ENCODE measurements at places on chromosomes 16 and 17.

- DNase-seq = no peak
- no peaks in the 10 kb centered on the region for H3K27me3 ChIP-seq
- H3K27ac ChIP-seq = no peak overlapping the region
- H3K4me3 ChIP-seq = no peak overlapping the region
These were observed 223.0 kb upstream of the RPL38 start for GRCh38 chr17:73980517-73980916.

DNA sequence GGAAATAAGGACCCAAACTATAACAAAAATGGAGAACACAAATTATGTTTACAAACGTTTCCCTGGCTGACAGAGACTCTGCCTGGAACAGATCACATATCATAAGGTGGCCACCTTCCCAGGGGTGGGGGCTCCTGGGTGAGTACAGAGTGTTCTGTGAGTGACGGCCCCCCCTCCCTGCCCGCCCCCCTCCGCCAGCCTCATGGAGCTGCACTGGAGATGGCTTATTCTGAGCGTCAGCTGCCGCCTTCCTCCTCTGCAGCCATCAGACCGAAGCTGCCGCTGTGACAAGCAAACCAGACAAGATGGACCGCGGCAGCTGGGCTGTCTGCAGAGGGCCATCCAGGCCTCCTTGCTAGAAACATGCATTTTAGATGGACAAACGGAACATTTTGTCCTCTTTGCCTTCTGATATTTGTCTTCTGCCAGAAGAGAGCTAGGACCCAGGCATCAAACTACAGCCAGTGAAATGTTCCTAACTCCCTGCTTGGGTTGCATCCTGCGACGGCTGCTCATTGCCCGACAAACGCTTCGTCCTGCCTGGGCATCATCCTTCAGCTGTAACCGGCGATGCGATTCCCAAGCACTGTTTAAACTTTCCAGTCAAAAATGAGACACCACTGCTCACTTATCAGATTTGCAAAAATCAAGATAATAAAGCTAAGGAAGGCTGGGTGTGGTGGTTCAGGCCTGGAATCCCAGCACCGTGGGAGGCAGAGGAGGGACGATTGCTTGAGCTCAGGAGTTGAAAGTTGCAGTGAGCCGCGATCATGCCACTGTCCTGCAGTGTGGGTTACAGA, 15.3 kb upstream of the RPTOR start:
- DNase-seq = no peak
- H3K27ac ChIP-seq = no peak overlapping the region
- peaks cover 2% of the 10 kb centered on the region for H3K4me1 ChIP-seq
- no peak overlapping the region for H3K4me3 ChIP-seq
- no peaks in the 10 kb centered on the region for H3K36me3 ChIP-seq

DNA sequence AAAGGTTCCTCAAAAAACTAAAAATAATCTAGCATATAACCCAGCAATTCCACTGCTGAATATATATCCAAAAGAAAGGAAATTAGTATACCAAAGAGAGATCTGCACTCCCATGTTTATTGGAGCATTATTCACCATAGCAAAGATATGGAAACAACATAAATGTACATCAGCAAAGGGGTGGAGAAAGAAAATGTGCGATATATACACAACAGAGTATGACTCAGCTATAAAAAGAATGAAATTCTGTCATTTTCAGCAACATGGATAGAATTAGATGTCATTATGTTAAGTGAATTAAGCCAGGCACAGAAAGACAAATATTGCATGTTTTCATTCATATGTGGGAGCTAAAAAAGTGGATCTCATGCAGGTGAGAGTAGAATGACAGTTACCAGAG, 279.6 kb upstream of the AXIN2 start:
- no peaks in the 10 kb centered on the region for H3K4me1 ChIP-seq
- H3K36me3 ChIP-seq = no peaks in the 10 kb centered on the region
- H3K4me3 ChIP-seq = no peak overlapping the region
- no peak for DNase-seq
- H3K27me3 ChIP-seq = no peaks in the 10 kb centered on the region
- H3K27ac ChIP-seq = no peak overlapping the region

GRCh38 chr17:48997103-48997826, at the start of gene IGF2BP1:
Gene IGF2BP1, plus strand, starts transcription at chr17:48997385. Its CDS starts 361 bp downstream, at chr17:48997746.
- H3K27ac ChIP-seq = peak within 1 kb of the TSS; percentile 44
- H3K4me3 ChIP-seq = peak within 1 kb of the TSS; percentile 91
- no peaks in the 10 kb centered on the region for H3K36me3 ChIP-seq
- no peaks in the 10 kb centered on the region for H3K4me1 ChIP-seq
- H3K27me3 ChIP-seq = no peaks in the 10 kb centered on the region
- DNase-seq = no peak

DNA sequence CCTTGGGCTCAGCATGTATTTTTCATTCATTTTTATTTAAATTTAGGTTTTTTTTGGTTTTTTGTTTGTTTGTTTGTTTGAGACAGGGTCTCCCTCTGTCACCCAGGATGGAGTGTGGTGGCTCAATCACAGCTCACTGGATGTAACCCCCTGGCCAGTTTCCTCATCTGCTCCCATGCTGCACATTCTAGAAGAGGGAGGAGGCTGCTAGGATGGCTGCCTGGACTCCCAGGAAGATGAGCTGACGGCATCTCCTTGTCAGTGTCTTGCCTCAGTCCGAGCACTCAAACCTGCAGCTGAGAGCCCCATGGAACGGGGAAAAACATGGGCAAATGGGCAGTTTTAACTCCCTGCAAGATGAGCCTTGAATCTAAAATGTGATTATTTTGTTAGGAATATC, 7.5 kb downstream of the MEAK7 start:
- no peak overlapping the region for H3K27ac ChIP-seq
- no peaks in the 10 kb centered on the region for H3K27me3 ChIP-seq
- no peak overlapping the region for H3K4me3 ChIP-seq
- DNase-seq = no peak
- no peaks in the 10 kb centered on the region for H3K4me1 ChIP-seq
- H3K36me3 ChIP-seq = peaks cover 9% of the 10 kb centered on the region

GRCh38 chr16:68396481-68396880, 51.8 kb downstream of the SMPD3 start:
- H3K27ac ChIP-seq = no peak overlapping the region
- no peaks in the 10 kb centered on the region for H3K36me3 ChIP-seq
- H3K4me1 ChIP-seq = no peaks in the 10 kb centered on the region
- H3K4me3 ChIP-seq = no peak overlapping the region
- no peaks in the 10 kb centered on the region for H3K27me3 ChIP-seq
- DNase-seq = no peak

GRCh38 chr16:59886021-59886420, 1151.9 kb upstream of the GOT2 start:
- DNase-seq = no peak
- no peak overlapping the region for H3K27ac ChIP-seq
- no peaks in the 10 kb centered on the region for H3K36me3 ChIP-seq
- no peaks in the 10 kb centered on the region for H3K4me1 ChIP-seq

- DNase-seq = no peak
- H3K27me3 ChIP-seq = peaks cover 3% of the 10 kb centered on the region
- no peak overlapping the region for H3K27ac ChIP-seq
- no peak overlapping the region for H3K4me3 ChIP-seq
These were observed 12.9 kb downstream of the GJD3 start for GRCh38 chr17:40351359-40352236.

GRCh38 chr16:46962629-46963028, 10.8 kb downstream of the DNAJA2 start:
- H3K27me3 ChIP-seq = no peaks in the 10 kb centered on the region
- peaks cover 26% of the 10 kb centered on the region for H3K36me3 ChIP-seq
- DNase-seq = no peak
- H3K4me1 ChIP-seq = no peaks in the 10 kb centered on the region

DNA sequence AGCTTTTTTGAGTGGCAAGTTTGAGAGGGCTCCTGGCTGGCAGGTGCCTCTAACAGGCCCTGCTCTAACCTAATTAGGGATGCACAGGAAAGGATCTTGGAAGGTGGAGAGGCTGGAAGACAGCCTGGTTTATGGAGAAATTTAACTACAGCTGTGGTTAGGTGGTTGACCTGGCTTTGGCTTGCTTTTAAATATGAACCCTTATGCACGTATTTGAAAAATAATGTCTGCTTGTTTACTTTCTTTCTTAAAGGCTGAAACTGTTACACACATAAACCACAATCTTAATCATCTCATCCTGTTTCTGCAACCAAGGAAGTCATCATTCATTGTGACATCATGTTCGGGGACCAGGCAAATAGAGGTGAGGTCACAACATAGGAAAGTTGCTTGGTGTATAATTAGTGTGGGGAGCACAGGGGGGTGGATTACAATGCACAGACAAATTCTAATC, 23.1 kb upstream of the DHRS13 start:
- DNase-seq = no peak
- H3K27me3 ChIP-seq = no peaks in the 10 kb centered on the region
- H3K4me1 ChIP-seq = no peaks in the 10 kb centered on the region
- H3K4me3 ChIP-seq = no peak overlapping the region
- H3K36me3 ChIP-seq = peaks cover 12% of the 10 kb centered on the region

Data from iPS DF 6.9 (cell line).